ENCODE measurements at places on chromosomes 4 and X.
A peak's percentile ranks its signal among the peaks of the same experiment; 100 is the strongest.

DNA sequence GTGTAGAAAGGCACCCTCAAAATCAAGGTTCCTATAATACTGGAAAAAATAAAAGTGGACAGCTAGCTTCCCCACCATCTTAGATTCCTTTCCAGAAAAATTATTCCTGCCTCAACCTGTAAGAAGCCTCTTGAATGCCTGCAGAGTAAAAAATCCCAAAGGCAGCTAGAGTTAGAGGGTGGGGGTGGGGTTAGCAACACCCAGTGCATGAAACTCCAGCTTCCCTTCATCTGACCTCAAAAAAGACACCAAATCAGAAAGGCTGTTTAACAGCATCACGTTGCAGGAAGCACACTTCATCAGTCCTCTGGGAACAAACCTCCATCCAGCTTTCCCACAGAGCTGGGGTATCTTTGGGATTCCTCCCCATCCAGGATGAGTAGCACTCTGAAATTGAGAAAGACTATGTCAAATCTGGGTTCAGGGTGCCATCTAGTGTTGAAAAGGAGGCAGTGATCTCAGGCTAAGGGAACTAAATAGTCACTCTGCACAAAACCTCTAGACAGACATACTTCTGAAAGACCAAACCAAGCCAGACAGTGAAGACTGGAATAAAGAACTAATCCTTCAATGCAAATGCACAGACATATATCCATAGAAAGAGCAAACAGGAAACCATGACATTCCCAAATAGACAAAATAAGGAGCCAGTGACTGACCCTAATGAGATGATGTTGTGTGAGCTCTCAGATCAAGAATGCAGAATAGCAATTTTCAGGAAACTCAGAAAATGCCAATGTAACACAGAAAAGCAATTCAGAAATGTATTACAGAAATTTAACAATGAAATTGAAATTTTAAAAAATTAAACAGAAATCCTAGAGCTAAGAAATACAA is 97.9 kb downstream of the ARHGEF9 start:
- DNase-seq, result peak; percentile 68

GRCh38 chrX:19697416-19697815 is 182.1 kb upstream of the MAP3K15 start:
- peak; percentile 80 for DNase-seq

GRCh38 chr4:173274744-173275143 is 59.4 kb downstream of the HMGB2 start:
- no peak for DNase-seq

GRCh38 chr4:48739560-48740019 is 40.5 kb downstream of the FRYL start:
- DNase-seq, result no peak

DNA sequence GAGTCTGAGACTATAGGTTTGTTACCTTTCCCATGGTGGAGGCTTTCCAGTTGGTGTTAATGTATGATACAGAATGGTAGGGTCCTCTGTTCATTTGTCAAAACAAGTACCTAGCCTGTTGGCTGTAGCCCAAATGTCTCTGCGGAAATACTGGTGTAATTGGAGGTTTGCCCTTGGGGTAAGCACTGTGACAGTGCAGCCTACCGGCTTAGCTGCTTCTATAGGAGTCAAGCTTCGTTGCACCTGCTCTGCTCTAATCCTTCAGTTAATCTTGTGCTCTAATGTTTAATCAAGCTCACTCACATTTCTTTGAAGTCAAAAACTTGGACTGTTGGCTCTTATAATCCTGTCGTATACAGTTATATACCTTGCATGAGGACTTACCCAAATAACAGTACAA is 203.4 kb downstream of the CCNG2 start:
- no peak for DNase-seq

DNA sequence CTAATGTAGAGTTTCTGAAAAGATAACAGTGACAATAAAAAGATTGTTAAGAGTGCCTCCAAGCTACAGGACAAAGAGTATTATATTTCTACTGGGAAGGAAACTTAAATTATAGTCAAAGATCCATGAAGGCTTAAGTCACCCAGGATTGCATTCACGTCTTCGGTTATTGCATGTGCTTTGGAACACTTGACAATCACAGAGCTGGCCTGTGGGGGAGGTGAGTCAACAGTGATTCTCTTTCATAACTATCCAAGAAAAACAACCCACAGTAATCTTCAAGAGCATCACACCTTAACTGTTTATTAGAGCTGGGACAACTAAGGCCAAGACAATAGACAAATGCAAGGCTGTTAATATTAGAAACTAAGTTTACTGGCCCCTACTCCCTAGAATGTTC is 40.3 kb downstream of the PDGFC start:
- peak; percentile 82 for DNase-seq

DNA sequence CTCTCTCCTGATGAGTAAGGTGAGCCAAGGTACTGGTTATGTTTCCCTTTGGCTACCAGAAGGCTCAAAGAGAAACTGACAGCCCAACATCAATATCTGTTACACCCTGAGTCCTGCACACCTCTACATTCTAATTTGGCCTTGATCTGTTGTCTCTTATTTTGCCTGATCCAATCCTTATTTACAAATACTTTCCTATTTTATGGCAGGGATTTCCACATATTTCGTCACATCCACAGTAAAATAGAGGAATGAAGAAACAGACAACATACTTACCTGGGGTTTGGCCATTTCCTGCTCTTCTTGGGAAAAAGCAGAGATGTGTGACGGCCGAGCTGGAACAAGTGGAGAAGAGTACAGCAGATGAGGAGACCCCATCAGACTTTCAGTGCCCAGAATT is 1.5 kb downstream of the ZNF182 start:
- DNase-seq, result no peak

- no peak for DNase-seq
Measured at GRCh38 chr4:41214825-41215146, 444 bp upstream of the APBB2 start.

GRCh38 chr4:180610324-180610723 is 1632.9 kb upstream of the TENM3 start:
- DNase-seq, result peak; percentile 13

DNA sequence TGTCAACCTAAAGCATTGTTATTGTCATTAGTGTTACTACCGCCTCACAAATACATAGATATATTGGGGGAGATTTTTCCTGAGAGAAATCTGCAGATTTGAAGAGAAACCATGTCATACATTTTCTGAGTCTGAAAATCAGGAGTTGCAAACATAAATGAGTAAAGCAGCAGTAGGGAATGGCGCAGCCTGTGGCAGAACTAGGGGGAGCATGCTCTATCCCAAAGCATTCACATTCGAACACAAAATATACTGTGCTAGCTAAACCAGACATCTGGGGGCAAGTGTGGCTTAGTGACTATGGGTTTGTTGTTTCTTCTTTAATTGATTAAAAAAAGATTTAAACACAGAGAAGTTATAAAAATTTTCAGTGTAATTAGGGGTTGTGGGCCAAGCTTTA is 83.2 kb downstream of the CPE start:
- no peak for DNase-seq

DNA sequence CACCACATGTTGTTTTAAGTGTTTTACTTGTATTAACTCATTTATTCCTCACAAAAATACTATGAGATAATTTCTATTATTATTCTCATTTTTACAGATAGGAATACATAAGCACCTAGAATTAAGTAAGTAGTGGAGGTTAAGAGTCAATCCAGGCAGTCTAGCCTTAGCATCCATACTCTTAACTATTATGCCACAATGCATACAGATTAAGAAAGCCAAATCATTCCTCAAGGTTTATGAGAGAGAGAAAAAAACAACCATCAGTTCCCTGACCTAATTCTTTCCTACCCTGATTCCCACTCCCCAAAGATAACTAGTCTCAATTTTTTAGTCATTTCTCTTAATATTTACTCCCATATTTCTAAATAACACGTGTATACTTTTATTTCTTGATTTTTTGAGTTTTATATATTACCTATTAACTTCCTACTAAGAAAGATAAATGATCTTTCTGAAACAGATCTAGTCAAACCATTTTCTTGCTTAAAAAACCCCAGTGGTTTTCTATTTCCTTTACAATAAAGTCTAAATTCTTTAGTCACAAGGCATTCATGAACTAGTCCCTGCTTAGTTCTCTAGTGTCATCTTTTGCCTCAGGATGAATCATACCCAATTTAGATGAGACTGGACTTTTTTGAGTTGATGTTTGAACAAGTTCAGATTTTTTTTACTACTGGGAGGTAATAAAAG is 16.0 kb downstream of the UBA6 start:
- peak; percentile 46 for DNase-seq

DNA sequence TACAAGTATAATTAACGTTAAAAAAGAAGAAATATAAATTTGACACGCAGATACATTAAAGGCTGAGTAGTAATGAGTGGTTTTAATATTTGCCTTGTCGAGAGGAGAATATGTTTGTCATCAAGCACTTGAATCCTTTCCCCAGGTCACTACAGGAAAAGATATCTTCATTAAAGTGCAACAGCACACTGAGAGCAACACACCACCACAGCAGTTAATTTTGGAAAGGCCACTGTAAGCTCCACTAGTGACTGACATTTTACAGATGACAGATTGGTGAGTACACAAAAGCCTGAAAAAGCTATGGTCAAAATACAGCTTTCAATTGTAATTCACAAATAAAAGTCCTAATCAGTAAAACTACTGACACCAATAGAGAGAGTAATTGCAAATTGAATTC is 76.6 kb downstream of the ZNF718 start:
- no peak for DNase-seq

- peak; percentile 80 for DNase-seq
Measured at GRCh38 chrX:47515941-47516665, 33.1 kb upstream of the ZNF41 start.

DNA sequence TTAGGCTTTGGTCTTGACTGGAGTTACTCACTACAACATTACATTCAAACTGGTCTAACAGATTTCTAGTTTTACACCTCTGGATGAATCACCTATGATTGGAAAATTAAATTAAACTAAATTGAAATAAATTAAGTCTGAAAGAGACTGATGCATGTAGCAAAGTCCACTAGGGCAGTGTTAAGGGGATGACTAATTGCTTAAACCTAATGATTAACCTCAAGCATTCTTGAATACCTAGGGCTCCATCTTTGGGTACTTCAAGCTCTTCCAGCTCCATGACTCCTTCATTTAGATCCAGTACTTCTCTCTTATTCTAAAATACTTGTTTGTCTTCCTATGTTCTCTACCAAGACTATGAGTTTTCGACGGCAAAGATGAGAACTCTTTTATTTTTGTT is 86.8 kb downstream of the SH2D1A start:
- DNase-seq, result no peak

DNA sequence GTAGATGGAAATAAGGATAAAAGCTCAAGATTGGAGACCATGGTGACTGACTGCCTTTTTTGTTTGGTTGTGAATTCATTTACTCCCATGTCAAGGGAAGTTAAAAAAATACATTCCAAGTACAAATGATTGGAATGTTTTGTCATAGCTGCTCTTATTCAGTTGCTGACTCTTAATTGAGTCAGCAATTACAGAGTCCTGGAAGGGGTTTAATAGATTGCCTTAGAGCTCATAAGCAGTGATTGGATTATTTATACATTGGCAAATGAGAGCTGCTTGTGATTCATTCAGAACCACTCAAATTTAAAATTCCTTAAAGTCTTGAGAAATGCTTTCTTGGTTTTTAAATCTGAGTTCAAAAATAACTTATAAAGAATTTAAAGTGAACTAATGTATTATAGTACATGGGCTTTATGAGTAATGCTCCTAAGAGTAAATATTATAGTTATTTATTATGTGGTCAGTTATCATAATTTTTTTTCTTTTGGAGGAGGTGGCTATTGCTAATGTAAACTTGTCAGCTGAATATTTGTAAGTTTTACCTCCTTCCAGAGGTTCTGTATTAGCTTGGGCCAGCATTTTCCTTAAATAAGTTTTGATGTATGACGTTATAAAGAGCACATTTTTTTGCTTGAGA is 13.6 kb downstream of the JADE1 start:
- DNase-seq, result peak; percentile 85

GRCh38 chr4:94517492-94517891 is 65.8 kb downstream of the PDLIM5 start:
- no peak for DNase-seq

- DNase-seq, result no peak
Measured at GRCh38 chrX:635428-636090, 5.0 kb downstream of the SHOX start.

- peak; percentile 42 for DNase-seq
Measured at GRCh38 chr4:99617374-99617773, 40.3 kb downstream of the C4orf54 start.

DNA sequence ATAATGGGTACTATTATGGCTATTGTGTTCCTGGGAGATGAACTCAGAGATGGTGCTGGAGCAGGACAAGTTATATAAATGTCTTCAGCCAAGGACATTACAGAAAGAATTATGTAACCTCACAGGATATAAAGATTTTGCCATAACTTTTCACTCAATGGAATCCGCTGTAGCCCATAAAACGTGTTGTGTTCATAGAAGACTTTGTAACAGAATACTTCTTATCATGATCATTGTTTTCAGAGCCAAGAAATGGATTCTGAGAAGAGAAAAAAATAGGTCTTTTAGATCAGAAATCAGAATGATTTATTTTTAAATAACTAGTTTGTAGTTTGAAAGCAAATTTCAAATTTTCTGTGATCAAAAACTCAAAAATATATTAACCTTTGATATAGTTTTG is 441.0 kb upstream of the TENM3 start:
- no peak for DNase-seq

DNA sequence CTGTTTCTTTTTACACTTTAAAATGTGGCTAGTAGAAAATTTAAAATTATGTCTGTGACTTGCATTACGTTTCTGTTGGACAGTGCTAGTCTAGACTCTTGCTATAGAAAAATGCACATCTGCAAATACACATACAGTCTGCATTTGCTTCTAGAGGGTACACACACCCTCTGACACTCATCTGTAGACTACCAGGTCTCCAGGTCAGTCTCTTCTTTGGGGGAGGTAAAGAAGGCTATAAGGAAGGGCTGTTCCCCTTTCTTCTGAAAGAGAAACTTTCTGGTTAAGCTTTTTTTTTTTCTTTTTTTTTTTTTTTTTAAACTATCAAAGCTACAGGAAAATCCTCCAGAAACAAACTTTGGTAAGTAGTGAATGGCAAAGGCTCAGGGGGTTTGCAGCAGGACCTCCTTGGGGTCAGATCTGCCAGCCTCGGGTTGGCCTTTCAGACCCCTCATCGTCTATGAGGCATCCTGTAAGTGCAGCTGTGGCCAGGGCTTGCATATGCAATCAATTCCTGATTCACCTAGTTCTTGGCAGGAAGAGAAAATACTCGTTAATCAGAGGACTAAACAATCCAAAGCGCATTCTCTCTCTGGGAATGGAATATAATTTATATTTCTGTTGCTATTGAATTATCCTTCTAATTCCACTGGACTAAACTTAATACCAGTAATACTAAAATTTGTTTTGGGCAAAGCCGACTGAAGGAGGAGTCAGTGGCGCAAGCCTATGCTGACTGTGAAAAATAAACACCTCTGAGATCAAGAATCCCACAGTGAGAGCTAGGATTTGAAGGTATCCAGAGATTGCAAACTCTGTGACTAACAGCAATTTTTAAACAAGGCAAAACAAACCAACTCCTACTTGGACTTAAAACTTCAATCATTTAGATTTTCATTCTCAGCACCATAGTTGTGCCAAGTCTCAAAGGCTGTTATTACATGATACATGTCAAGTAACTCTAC is 109.3 kb upstream of the TBC1D9 start:
- no peak for DNase-seq

Measured in PC-3 (cell line).